ENCODE measurements at places on chromosomes 5 and 9. TPM values are rescaled to one million over a fixed set of nuclear protein-coding genes. Genes with fewer than 3 reads are reported as not detected.

- no peak for DNase-seq
Measured at GRCh38 chr5:98911280-98912040, 17.3 kb downstream of the CHD1 start.

DNA sequence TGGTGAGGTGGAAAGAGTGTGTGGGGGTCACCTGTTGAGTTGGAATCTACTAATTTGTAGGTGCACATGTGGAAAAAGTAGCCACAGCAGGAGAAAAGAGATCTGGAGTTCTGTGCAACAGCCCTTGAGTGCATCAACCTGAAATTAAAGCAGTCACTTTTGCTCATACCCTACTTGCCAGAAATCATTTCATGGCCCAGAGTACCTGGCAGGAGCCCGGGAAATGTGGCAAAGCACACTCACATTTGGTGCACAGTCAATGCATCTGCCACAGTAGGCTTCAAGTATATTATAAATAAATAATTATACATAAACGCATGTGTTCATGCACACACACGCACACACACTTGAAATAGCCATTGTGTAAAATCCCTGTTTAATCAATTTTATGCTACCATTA, 203.0 kb downstream of the ICE1 start:
- no peak for DNase-seq

DNA sequence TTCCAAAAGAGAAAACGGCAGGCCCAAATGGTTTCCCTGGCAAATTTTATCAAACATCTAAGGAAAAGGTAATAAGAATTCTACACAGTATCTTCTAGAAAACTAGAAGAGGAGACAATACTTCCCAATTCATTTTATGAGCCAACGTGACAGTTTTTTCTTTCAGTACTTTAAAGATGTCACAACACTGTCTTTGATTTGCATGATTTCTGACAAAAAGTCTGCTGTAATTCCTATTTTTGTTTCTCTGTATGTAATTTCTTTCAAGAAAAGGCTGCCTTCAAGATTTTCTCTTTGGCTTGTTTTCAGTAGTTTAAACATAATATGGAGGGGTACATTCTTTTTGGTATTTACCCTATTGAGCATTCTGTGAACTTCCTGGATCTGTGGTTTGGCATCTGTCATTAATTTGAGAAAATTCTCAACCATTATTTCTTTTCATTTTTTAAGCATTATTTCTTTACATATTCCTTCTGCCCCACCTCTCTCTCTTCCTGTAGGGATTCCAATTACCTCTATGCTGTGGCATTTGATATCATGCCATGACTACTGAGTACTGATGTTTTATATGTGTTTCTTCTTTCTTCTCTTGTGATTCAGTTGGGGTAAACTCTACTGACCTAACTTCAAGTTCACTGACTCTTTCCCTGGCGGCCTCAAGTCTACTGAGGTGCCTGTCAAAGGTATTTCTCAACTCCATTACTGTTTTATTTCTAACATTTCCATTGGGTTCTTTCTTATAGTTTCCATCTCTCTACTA, 32.2 kb downstream of the ANKS6 start:
- DNase-seq: no peak

Gene SLC46A2
- total RNA-seq: not detected

DNA sequence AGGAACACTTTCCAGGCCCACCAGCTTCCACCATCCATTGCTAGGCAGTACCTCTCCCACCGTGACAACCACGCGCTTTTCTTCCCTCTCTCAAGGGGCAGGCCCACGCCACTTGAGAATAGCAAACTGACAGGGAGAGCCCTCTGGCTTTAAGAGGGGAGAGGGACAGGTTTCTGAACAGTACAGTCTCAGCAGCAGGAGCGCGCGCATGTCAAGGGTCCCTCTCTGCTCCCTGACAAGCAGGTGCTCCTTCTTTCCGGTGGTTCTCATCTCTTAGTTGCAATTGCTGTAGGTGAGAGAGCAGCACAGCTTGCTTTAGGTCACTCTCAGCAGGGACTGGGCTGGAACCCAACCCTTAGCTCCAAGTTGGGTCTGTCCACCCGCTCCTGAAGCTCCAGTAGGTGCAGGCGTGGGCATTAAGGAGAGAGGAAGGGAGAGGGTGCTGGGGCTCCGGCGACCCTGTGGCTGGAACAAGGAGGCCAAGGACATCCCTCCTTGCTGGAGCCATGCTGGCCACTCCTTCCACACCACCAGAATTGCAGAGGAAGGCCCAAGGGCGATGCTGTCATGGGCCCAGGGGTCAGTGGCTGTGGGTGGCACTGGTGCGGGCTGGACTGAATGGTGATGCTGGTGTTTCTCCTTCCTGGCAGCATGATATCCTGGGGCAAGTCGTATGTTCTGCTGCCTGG, 9.0 kb upstream of the PHF2 start:
- DNase-seq: no peak

DNA sequence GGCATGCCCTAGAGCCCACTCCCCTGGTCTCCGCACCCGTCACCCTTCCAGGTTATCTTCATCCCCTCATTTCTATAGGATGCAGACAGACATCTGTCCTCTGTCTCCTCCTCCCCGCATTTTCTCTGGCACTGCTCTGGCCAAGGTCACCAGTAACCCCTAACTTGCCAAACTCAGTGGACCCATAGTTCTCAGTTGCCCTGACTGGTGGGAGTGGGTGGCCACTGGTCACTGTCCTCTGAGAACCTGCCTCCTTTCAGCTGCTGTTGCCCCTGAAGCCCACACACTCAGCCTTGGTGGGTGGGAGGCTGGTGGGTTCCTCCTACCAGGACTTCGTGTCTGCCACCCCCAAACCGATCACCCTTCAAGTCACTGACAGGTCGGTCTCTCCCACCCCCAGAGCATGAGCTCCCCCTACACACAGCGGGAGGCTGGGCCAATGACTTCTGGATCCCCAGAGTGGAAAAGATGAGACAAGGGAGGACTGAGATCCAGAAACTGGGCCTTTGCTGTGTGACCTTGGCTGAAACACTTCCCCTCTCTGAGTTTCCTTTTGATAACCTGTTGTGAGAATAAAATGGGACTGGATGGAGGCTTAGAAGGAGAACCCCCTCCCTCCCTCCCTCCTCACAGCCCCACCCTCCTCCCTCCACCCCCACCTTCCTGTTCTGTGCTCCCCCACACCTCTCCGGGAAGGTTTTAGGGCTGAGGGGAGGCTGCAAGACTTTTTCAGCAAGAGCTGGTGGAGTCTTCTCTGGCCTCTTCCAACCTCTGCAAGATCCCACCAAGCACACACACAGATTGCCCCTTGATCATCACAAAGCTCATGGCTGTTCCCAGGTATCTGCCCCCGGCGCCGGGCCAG, 2.4 kb upstream of the DBN1 start:
- DNase-seq: no peak

Gene PCDHA12
- 0.50 TPM for total RNA-seq

Gene ROR2
- 27.9 TPM for total RNA-seq

Gene LCN10
- total RNA-seq: not detected

DNA sequence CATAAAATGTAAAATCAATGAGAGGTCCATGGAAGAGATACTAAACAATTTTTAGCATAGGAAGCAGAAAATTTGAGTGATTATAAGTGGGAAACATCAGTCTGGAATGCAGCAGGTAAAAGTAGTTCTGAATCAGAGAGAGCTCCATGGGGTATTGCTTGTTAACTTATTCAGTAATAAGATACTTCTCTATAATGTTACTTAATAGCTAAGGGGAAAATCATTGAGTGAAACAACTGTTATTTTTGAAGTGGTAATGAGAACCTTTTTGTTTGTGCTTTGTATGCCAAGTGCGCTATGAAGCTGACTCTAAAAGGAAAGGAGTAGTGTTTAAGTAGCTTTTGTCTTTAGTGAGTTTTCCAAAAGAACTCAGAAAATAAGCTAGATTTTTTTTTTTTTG, 95.2 kb downstream of the ERBIN start:
- no peak for DNase-seq

GRCh38 chr9:32625320-32625719, 10.1 kb downstream of the TAF1L start:
- no peak for DNase-seq

DNA sequence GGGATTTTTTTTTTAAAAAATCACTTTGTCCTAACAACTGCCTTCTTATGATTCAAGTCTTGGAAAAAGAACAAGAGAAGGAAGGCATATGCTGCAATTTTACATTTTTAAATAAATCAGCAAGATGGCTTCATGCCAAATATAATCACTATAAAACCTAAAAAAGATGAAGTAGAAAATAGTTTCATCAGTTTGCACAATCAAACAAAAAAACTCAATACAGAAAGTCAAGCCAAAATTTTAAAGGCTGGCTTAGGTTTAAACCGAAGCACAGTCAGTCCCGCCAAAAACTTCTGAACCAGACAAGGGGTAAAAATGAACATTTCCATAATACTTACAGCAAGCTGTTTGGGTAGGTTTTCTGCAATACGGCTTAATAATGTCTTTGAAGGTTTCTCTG, 57.3 kb downstream of the ZFR start:
- DNase-seq: no peak

Gene FAM193B
- 17.5 TPM for total RNA-seq

DNA sequence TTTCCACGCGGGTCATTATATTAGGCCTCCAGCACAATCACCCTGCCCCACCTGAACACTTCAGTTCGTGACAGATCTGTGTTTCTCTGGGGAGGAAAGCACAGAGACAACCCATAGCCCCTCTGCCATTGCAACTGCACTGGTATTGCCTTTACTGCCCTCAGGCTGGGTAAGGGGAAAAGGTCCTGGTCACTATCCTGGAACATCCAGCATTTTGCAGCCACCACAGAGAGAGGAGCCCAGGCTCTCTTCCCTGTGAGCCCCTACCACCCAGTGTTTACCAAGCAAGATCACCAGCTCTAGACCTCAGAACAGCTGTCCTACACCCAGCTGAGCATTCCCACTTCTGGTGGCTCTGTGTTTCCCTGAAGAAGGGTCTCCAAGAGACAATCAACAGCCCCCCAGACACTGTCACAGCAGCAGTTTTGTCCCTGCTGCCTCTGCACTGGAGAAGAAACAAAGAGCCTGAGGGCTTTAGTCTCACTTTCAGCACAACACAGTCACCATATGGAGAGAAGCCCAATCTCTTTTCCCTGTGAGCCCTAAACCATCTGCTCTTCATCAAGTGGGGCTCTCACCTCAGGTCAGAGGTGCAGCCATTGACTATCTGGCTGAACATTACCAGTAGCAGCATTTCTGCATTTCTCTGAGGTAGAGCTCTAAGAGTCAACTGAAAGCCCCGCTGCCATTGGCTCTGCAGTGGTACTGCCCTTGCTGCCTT, 655.2 kb upstream of the FAM174A start:
- no peak for DNase-seq

GRCh38 chr9:112869041-112869529, 21.6 kb downstream of the SLC46A2 start:
- DNase-seq: no peak

Gene FAF2
- 38.5 TPM for total RNA-seq

DNA sequence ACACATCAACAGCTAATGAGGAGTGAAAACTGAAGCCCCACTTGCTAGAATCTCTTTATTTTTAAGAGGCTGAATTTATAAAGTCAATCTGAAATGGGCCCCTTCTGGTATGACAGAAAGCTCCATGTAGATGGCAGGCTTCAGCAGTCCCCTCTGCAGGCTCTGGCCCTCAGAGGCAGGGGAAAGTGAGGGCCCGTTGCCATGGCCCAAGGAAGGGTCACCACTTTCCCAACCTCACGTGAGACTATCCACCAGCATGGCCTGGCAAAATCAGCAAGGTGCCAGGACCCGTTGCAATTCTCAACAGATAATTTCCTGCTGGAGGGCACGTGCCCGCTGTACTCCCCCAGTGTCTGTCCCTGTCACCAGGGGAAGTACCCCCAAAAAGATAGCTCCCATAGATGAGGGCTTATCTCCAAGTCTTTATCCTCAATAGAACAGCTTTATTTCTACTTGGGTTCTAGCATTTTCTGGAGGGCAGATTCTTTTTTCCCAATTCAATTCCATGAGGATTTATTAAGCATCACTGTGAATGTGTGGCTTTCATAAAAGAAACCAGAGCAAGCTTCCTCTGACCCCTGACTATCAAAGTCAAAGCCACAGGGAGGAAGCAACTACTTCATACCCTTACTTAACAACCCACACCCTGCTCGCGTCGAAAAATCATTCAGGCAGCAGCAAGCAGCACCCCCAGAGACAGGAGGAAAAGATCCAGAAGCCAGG, 85.4 kb upstream of the FSTL4 start:
- no peak for DNase-seq

Gene BARX1
- not detected for total RNA-seq
